Upper lobe of left lung (tissue), 6 donors: ENCODE measurements at places on chromosomes 7 and 10. TPM values are rescaled to one million over a fixed set of nuclear protein-coding genes. Genes with fewer than 3 reads are reported as not detected.

DNA sequence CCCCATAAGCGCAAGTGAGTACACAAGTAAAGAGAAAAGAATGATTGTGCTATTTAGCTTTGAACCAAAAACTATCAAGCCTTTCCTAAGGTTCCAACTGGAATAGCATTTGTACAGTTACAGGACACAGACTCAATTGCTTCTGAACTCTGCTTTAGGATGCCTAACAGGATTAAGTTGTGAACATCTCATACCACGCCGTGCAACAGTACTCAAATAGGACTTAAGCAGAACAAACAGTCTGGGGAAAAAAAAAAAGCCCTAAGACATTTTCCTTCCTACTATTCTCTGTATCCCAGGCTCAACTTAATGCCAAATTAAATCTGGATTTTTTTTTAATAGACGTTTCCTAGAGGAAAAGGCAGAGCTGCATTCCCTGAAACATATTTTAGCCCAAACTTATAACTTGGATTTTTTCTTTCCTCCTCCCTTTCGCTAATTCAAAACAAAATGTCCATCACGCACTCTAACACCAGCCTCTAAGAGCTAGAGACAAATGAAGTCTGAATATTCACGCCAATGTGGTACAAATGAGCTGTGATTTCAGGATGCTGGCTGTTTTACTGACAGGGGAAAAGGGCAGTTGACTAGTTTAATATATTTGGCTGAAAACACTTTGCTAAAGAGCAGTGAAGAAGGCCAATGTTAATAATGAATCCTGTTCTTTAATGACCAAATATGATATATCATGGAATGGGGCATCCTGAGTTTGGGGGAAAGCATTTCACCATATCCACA, 68.6 kb downstream of the CALD1 start:
- no peak overlapping the region for H3K4me3 ChIP-seq
- peak overlapping the region; percentile 26 for H3K27ac ChIP-seq
- DNase-seq, result no peak

GRCh38 chr7:133026210-133026859, 55.6 kb downstream of the CHCHD3 start:
- H3K4me3 ChIP-seq, result no peak overlapping the region
- no peaks in the 10 kb centered on the region for H3K36me3 ChIP-seq
- no peak for DNase-seq
- no peaks in the 10 kb centered on the region for H3K27me3 ChIP-seq

The TRIL gene
- total RNA-seq, result 11.0 TPM

DNA sequence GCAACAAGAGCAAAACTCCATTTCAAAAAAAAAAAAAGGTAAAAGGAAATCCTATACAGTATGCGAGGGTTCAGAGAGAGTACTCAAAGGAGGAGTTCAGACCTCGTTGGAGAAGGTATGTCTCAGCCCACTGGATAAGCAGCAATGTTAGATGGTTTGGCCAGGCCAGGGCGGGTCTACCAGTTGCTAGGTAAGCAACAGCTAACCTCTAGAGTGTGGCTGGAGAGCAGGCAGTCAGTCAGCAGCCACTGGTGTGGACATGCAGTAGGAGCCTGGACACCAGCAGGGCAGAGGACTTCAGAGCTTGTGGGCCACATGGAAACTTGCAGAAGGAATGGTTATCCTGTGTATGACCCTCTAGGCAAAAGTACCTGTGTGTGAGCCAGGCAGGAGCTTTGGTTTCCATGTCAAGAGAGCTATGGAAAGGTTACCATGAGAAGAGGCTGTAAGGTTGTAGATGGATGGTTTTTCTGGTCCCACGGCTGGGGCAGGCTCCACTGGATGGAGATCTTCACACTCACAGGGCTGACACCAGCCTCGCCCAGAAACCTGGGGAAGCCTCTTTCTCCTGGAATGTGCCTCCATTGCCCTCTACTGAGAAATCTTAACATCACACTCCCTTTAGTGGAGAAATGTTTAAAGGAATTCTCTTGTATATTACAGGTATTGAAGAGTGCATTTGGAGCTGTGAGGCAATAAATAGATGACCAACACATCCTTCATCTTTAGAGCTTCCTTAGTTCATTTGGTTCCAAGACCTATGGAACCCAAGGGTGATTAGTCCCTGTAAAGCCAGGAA, 63.6 kb downstream of the CCDC186 start:
- H3K36me3 ChIP-seq, result no peaks in the 10 kb centered on the region
- DNase-seq, result no peak
- H3K27me3 ChIP-seq, result no peaks in the 10 kb centered on the region
- no peaks in the 10 kb centered on the region for H3K4me1 ChIP-seq

The SNX10 gene
- total RNA-seq, result 78.6 TPM

The GALNT17 gene
- 26.2 TPM for total RNA-seq

The CRYGN gene
- 0.43 TPM for total RNA-seq

- H3K27me3 ChIP-seq, result no peaks in the 10 kb centered on the region
- DNase-seq, result no peak
- H3K27ac ChIP-seq, result no peak overlapping the region
- H3K4me1 ChIP-seq, result no peaks in the 10 kb centered on the region
- no peak overlapping the region for H3K4me3 ChIP-seq
These were observed 245.9 kb downstream of the SKAP2 start for GRCh38 chr7:26618449-26618848.

DNA sequence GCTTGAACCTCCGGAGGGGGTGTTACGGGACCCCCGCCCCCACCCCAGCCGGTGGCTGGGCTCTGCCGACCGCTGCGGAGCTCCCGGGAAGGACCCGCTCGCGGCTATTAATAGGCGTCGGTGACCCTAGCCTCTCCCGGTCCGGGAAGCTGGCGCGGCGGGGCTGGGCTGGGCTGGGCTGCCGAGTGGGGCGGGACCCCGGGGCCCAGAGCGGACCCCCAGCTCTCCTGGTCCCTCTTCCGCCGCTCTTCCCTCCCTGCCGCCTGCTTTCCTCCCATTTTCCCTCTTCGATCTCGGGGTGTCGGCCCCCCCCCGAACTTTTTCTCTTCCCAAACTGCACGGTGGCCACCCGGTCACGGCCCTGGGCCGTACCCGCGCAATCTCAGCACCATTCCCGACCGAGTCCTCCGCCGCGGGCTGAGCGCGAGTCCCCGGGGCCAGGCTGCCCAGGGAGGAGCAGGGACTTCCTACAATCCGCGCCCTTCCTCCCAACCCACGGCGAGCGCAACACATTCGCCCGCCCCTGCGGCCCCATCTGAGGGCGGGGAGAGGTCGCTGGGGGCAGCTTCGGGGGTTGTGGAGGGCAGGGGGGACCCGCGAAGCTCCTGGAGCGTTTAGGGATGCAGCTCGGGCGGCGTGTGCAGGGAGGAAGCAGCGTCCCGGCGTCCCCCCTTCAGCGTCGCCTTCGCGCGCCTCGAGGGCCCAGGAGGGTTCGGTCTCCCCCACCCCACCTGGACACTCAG, 3.1 kb upstream of the ELFN1 start:
- peaks cover 85% of the 10 kb centered on the region for H3K27me3 ChIP-seq
- no peak for DNase-seq
- peaks cover 56% of the 10 kb centered on the region for H3K4me1 ChIP-seq
- H3K36me3 ChIP-seq, result no peaks in the 10 kb centered on the region
- no peak overlapping the region for H3K4me3 ChIP-seq
- H3K27ac ChIP-seq, result no peak overlapping the region

The NACAD gene
- total RNA-seq, result 4.0 TPM

DNA sequence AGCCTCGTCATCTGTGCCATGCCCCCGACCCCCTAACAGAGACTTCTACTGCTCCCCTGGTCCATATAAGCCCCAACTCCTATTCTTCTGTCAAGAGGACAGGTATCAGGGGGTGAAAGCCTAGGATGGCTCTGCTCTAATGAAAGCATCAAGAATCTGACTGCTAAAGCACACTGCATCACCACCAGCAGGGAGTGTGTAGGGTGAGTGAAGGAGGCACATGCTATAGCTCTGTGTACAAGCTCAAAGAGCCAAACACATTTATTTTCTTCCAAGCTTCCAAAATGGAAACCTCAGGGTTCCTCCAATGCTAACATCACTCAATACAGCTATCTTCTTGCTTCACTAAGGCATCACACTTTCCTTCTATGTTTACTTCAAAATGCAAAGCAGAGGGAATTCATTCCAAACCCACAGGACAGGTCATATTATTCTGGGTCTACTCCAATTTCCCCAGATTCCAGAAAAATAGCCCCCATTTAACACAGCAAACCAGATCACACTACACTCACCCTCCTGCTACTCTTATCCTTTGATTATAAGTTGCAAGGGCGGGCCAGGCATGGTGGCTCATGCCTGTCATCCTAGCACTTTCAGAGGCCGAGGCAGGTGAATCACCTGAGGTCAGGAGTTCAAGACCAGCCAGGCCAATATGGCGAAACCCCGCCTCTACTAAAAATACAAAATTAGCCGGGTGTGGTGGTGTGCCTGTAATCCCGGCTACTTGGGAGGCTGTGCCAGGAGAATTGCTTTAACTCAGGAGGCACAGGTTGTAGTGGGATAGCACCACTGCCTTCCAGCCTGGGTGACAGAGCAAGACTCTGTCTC, 36.6 kb downstream of the RHEB start:
- peaks cover 5% of the 10 kb centered on the region for H3K4me1 ChIP-seq
- DNase-seq, result no peak
- H3K36me3 ChIP-seq, result peaks cover 3% of the 10 kb centered on the region
- no peak overlapping the region for H3K4me3 ChIP-seq
- no peaks in the 10 kb centered on the region for H3K27me3 ChIP-seq

DNA sequence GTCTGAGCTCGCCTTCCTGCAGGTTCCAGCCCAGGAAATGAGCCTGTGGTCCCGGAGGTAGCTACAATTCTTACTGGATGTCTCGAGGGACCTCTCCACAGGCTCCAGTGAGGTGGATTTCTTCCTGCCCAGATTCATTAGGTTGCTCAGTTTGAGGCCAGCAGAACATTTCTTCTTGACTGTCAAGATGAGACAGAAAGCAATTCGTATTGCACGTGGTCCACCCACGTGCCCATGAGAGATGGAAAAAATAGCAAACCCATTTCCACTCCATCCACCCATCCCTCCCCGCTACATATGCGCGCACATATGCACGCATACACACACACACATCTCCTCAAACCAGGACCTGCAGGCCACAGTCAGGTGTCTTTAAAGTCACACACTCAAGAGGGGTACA, 68.7 kb downstream of the VWA2 start:
- no peaks in the 10 kb centered on the region for H3K27me3 ChIP-seq
- H3K4me1 ChIP-seq, result peaks cover 11% of the 10 kb centered on the region
- DNase-seq, result no peak
- H3K4me3 ChIP-seq, result no peak overlapping the region

DNA sequence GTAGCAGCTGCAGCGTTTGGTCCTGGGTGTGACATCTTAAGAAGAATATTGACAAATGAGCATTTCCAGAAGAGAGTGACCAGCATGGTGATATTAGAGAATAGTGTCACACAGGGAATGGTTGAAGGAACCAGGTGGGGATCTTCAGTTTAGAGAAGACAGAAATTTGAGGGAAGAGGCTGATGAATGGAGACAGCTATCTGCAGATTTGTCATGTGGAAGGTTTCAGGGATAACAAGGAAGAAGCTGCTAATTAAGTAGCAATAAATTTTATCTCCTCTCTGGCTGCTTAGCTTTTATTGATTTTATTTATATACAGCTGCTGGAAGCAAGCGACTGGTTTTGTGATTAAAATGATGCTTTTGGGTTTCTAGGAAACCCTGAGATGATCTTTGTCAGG, 26.0 kb downstream of the SDK1 start:
- no peaks in the 10 kb centered on the region for H3K36me3 ChIP-seq
- no peaks in the 10 kb centered on the region for H3K4me1 ChIP-seq
- no peak overlapping the region for H3K4me3 ChIP-seq

DNA sequence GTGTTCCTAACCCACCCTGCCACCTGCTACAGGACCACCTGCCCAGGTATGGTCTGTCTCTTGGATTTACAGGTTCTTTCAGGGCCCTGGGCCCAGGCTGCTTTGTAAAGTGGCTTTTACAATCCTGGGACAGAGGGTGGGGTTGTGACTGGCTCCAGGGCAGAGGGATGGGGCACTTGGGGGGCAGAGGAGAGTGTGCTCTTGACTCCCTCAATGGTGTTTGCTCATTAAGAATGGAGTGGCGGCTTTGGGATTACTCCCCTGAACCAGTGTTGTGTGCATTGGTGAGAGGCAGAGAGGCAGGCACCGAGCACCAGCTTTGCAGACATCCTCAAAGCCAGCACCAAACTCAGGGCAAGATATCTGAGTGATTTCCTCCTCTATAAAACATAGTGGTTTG, 43.5 kb downstream of the VWA2 start:
- H3K4me3 ChIP-seq, result no peak overlapping the region
- H3K36me3 ChIP-seq, result no peaks in the 10 kb centered on the region
- no peaks in the 10 kb centered on the region for H3K27me3 ChIP-seq
- DNase-seq, result peak; percentile 31
- no peaks in the 10 kb centered on the region for H3K4me1 ChIP-seq
- peak overlapping the region; percentile 10 for H3K27ac ChIP-seq

DNA sequence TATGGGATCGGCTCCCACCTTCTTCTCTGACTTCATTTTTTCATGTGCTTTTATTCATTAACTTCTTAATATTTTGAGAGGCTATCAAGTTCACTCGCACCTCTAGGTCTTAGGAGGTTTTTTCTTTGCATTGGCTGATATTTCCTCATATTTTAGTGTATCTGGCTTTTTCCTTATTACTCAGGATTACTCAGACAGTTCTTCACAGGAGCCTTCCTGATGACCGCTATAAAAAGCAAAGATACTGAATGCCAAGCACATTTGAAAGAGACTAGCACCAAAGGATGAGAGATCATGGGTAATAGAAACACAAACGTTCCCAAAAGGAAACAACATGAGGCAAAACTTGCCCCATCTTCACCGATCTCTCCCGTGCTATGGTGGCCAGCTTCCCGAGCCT, 409.2 kb upstream of the KLF6 start:
- DNase-seq, result no peak
- H3K4me3 ChIP-seq, result no peak overlapping the region
- no peaks in the 10 kb centered on the region for H3K27me3 ChIP-seq

The SEMA3C gene
- 30.7 TPM for total RNA-seq

GRCh38 chr7:37771342-37771741, 77.1 kb upstream of the NME8 start:
- no peak for DNase-seq
- no peaks in the 10 kb centered on the region for H3K27me3 ChIP-seq
- no peaks in the 10 kb centered on the region for H3K36me3 ChIP-seq
- H3K4me1 ChIP-seq, result no peaks in the 10 kb centered on the region
- H3K27ac ChIP-seq, result no peak overlapping the region
- H3K4me3 ChIP-seq, result no peak overlapping the region

GRCh38 chr10:5071411-5072198, 22.6 kb upstream of the AKR1C3 start:
- no peak overlapping the region for H3K4me3 ChIP-seq
- peaks cover 7% of the 10 kb centered on the region for H3K4me1 ChIP-seq
- H3K36me3 ChIP-seq, result no peaks in the 10 kb centered on the region
- H3K27ac ChIP-seq, result peak overlapping the region; percentile 77

- no peaks in the 10 kb centered on the region for H3K36me3 ChIP-seq
- H3K27ac ChIP-seq, result peak overlapping the region; percentile 69
- peaks cover 8% of the 10 kb centered on the region for H3K4me1 ChIP-seq
- H3K4me3 ChIP-seq, result peak overlapping the region; percentile 21
- no peaks in the 10 kb centered on the region for H3K27me3 ChIP-seq
These were observed 177.9 kb upstream of the PLXDC2 start for GRCh38 chr10:19638182-19638895.
